ENCODE measurements at places on chromosomes 1 and 21.

GRCh38 chr1:29487291-29487690 is 251.0 kb downstream of the PTPRU start:
- no peak for DNase-seq

DNA sequence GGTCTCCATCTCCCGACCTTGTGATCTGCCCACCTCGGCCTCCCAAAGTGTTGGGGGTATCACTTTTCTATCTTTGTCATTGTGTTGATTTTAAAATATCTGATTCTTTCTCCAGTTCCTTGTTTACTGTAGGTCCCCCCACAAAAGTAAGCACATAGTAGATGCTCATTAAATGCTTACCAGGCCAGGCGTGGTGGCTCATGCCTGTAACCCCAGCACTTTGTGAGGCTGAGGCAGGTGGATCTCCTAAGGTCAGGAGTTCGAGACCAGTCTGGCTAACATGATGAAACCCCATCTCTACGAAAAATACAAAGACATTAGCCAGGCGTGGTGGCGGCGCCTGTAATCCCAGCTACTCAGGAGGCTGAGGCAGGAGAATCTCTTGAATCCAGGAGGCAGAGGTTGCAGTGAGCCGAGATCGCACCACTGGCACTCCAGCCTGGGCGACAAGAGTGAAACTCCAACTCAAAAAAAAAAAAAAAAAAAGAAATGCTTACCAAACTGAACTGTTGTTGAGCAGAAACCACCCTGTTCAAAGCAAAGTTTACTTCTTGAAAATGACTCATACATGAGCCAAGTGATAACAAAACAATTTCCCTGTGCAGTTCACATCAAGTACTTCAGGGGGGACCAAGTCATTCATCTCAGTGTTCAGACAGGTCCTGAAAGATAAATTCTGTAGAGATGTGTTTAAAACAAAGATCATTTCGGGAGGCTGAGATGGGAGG is 24.3 kb upstream of the NID1 start:
- peak; percentile 47 for DNase-seq

DNA sequence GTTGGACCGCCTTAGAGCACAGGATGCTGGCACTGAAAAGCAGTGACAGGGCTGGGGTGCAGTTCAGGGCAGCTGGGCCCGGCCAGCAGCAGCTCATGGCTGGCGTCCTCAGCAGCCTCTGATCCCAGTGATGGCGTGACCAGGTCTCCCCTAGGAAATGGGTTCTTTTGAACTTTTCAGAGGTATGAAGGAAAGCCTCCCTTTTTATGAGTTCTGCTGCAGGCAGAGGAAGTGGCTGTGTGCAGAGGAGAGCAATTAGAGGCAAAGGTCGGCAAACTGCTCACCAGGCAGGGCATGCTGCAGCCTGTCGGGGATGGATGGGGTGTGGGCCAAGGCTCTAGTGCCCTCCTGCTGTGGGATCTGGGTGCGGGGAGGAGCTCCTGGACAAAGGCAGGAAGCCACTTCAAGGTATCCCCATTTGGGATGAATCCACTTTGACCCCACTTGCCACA is 45.6 kb upstream of the RAB4A start:
- no peak for DNase-seq

- no peak for DNase-seq
Observed at GRCh38 chr1:229229137-229229720, 41.7 kb upstream of the RAB4A start.

GRCh38 chr21:27244352-27244751 is 277.5 kb upstream of the ADAMTS5 start:
- peak; percentile 78 for DNase-seq

DNA sequence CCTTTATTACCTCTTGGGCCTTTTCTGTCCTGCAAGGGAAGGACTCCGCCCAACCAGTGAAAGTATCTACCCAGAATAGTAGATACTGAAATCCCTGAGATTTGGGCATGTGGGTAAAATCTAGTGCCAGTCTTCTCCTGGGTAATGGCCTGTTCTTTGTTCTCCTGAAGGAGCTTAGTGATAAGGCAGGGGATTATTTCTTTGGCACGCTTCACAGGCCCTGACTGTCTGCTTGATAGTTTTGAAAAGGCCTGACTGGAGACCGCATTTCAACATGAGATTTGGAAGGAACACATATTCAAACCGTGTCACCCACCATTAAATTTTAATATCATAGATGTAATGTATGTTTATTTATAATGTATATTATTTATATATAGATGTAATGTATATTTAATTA is 48.9 kb downstream of the RASAL2 start:
- no peak for DNase-seq

GRCh38 chr1:173122344-173122935 is 71.7 kb upstream of the TNFSF18 start:
- DNase-seq: peak; percentile 32

DNA sequence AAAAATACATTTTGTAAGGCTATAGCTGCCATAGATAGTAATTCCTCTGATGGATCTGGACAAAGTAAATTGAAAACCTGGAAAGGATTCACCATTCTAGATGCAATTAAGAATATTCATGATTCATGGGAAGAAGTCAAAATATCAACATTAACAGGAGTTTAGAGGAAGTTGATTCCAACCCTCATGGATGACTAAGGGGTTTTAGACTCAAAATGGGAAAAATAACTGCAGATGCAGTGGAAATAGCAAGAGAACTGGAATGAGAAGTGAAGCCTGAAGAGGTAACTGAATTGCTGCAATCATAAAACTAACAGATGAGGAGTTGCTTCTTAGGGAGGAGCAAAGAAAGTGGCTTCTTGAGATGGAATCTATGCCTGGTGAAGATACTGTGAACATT is 230.8 kb downstream of the KCTD3 start:
- no peak for DNase-seq

DNA sequence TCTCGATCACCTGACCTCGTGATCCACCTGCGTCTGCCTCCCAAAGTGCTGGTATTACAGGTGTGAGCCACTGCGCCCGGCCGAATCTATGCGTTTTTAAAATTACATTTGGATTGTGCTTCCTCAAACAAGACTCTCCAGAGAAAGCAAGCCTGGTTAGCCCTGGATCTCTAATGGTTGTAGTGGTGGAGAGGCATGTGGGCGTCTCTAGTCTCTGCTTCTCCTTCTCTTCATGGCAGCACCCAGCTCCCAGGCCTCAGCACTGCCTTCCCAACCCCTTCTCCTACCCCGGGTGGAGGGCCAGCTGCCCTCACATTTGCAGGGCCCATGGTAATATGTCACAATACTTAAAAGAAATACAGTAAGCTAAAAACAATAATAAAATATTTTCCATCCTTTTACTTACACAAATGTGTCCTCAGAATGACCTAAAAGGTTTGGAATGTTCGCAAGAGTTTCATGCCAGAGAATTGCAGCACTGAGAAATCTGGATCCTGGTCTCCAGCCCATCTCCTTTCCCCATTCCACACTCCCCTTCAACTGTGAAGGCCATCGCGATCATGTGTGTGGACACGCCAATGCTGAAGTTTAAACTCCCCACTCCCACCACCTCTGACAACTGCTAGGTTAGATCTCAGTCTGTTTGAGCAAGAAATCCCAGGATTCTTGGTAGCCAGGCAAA is 7.0 kb downstream of the OR14I1 start:
- DNase-seq: peak; percentile 1

- no peak for DNase-seq
Observed at GRCh38 chr1:165468253-165468652, 23.3 kb upstream of the RXRG start.

- DNase-seq: peak; percentile 24
Observed at GRCh38 chr1:115648717-115649691, 7.2 kb downstream of the VANGL1 start.
